ENCODE measurements at places on chromosomes 4 and X.

- DNase-seq, result no peak
- H3K36me3 ChIP-seq, result peaks cover 15% of the 10 kb centered on the region
- H3K27ac ChIP-seq, result peak overlapping the region; percentile 79
- H3K27me3 ChIP-seq, result no peaks in the 10 kb centered on the region
- H3K4me1 ChIP-seq, result peaks cover 8% of the 10 kb centered on the region
Measured at GRCh38 chr4:52036886-52037530, 1.1 kb downstream of the SGCB start.

- no peak for DNase-seq
- H3K4me3 ChIP-seq, result no peak overlapping the region
- H3K27me3 ChIP-seq, result no peaks in the 10 kb centered on the region
- no peak overlapping the region for H3K27ac ChIP-seq
- no peaks in the 10 kb centered on the region for H3K36me3 ChIP-seq
Measured at GRCh38 chr4:82124932-82125786, 248.6 kb downstream of the HNRNPD start.

- no peaks in the 10 kb centered on the region for H3K36me3 ChIP-seq
- no peak for DNase-seq
- H3K27ac ChIP-seq, result no peak overlapping the region
- H3K4me3 ChIP-seq, result no peak overlapping the region
Measured at GRCh38 chr4:158322109-158322508, 111.8 kb downstream of the TMEM144 start.

DNA sequence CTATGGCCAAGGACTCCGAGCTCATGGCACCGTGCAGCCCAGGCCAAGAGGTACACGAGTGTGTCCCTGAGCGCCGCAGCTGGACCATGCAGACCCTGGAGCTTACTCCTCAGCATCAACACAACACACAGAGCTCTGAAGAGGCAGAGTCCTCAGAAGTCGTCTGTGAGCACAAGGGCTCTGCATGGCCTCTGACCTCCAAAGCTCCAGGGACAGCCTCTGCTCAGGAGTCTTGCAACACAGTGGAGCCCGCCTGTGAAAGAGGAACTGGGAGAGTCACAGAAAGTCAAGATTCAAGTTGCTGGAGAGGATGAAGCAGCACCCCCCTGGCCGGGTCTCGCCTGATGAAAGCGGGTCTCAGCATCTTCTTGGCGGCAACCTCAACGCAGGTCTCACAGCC, 2.9 kb downstream of the LRPAP1 start:
- DNase-seq, result no peak
- H3K4me1 ChIP-seq, result peaks cover 6% of the 10 kb centered on the region
- H3K4me3 ChIP-seq, result no peak overlapping the region
- H3K27ac ChIP-seq, result no peak overlapping the region
- H3K36me3 ChIP-seq, result peaks cover 15% of the 10 kb centered on the region
- H3K27me3 ChIP-seq, result peaks cover 5% of the 10 kb centered on the region

DNA sequence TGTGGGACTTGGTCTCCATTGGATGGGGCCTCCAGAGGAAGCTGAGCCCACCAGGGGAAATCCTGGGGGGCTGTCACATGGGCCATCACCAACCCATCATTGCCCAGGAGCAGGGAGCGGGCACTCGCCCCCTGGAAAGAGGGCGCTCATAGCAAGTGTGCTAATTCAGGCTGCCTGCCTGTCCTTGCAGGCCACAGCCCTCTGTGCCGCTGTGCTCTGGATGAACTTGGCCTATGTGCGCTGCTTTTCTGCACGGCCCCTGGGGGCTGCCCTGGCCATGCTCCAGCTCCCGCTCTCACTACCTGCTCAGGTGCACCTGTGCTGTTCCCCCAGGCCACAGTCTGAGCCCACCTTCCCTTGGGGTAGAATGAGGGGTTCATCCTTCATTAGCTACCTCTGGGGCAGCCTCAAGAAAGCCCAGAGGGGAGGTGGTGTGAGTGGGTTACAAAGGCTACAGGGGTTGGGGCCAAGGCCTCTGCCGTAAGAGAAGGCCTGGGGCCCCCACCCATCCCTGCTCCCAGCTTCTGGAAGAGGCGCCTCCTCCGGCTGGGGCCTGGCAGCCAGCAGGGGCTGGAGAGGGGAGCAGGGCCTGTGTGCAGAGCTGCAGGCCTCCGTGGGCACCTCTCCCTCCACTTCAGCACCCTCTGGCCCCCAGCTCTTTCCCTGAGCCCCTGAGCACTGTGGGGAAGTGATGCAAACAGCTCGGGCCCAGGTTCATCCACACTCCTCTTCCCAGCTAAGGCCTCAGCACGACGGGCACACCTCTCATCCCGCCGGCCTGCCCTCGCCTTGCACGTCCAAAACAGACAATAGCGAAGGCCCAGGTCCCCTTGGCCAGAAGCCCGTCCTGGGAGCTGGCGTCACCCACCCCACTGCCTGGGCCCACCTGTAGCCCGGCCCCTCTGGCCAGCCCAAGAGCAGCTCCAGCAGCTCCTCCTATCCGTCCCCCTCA, 8.9 kb downstream of the CFAP99 start:
- no peak overlapping the region for H3K4me3 ChIP-seq
- no peak overlapping the region for H3K27ac ChIP-seq
- H3K4me1 ChIP-seq, result no peaks in the 10 kb centered on the region
- peaks cover 4% of the 10 kb centered on the region for H3K27me3 ChIP-seq
